ENCODE measurements at places on chromosomes 6 and 20. TPM values are rescaled to one million over a fixed set of nuclear protein-coding genes. Genes with fewer than 3 reads are reported as not detected.

The LPA gene
- not detected for total RNA-seq

The OXT gene
- not detected for total RNA-seq

The MAPK13 gene
- 8.2 TPM for total RNA-seq

GRCh38 chr20:19774135-19774933 is 16.3 kb downstream of the RIN2 start:
- DNase-seq = peak; percentile 65
- H3K27ac ChIP-seq = no peak overlapping the region
- no peaks in the 10 kb centered on the region for H3K27me3 ChIP-seq
- H3K4me1 ChIP-seq = peaks cover 6% of the 10 kb centered on the region

The TRMT6 gene
- 11.0 TPM for total RNA-seq

GRCh38 chr6:31541059-31541657 is 645 bp downstream of the DDX39B start:
- H3K36me3 ChIP-seq = peaks cover 17% of the 10 kb centered on the region
- H3K27me3 ChIP-seq = no peaks in the 10 kb centered on the region
- peak overlapping the region; percentile 85 for H3K27ac ChIP-seq
- DNase-seq = no peak
- peaks cover 27% of the 10 kb centered on the region for H3K4me1 ChIP-seq

The KIF3B gene
- 25.1 TPM for total RNA-seq

- H3K27me3 ChIP-seq = peaks cover 27% of the 10 kb centered on the region
- no peaks in the 10 kb centered on the region for H3K36me3 ChIP-seq
- H3K4me1 ChIP-seq = no peaks in the 10 kb centered on the region
Measured at GRCh38 chr6:31293343-31293742, 21.5 kb upstream of the HLA-C start.

- peaks cover 15% of the 10 kb centered on the region for H3K4me1 ChIP-seq
- DNase-seq = no peak
- no peaks in the 10 kb centered on the region for H3K27me3 ChIP-seq
- peaks cover 13% of the 10 kb centered on the region for H3K36me3 ChIP-seq
- peak overlapping the region; percentile 43 for H3K4me3 ChIP-seq
Measured at GRCh38 chr6:52284131-52284459, 447 bp downstream of the MCM3 start.

- no peaks in the 10 kb centered on the region for H3K27me3 ChIP-seq
- no peak overlapping the region for H3K27ac ChIP-seq
- DNase-seq = no peak
- no peak overlapping the region for H3K4me3 ChIP-seq
Measured at GRCh38 chr6:111533087-111533784, 50.2 kb upstream of the REV3L start.

DNA sequence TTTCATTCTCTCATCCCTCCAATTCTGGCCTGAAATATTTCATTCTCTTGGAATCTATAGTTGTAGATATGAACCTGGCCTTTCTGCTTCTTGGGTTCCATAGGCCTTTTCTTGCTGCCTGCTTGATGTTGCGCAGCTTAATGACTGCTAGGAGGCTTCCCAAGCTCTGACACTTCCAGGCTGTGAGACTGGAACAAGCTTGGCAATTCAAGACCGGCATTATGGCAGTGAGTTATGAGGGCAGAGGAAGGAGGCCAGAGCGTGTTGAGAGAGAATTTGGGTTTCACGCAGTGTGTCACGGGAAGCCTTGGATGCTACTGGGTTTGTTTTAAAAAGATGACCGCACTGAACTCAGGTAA is 948 bp upstream of the DNAJC5 start:
- DNase-seq = peak; percentile 9
- no peak overlapping the region for H3K4me3 ChIP-seq
- H3K4me1 ChIP-seq = peaks cover 14% of the 10 kb centered on the region
- H3K27me3 ChIP-seq = no peaks in the 10 kb centered on the region

The LRRC73 gene
- 0.58 TPM for total RNA-seq

DNA sequence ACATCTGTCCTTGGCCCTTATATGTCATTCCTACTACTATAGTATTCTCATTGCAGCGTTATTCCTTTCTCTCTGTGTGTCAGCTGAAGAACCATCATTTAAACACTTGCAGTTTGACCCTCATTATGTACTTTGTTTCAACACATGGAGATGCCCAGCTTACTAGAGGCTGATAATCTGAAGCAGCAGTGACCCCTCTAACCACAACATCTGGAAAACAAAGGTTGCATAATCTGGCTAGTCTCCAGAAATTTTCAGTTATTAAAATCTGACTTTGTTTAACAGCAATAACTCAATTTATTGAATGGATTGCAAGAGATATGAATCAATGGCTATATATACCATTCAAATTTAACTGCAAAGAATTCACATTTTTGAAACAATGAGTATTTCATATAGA is 6.6 kb upstream of the PHIP start:
- no peak overlapping the region for H3K4me3 ChIP-seq
- H3K27ac ChIP-seq = no peak overlapping the region
- DNase-seq = no peak

DNA sequence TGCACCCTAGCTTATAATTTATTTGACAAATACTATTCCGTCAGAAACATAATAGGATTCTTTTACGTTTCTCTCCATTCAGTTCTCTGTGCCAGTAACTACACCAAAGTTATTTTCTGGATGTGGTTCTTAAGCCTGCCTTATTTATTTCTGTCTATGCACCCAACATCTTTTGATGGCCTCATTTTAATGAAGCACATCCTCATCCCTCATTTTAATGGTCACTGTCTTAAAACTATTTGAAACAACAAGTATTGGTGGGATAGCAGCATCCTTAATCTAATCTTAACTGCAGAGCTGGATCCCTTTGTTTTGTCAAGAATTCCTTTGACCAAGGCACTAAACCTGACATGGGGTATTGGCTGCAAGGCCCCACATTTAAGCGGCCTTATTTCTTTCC is 11.0 kb downstream of the FAM135A start:
- H3K4me3 ChIP-seq = no peak overlapping the region
- no peak for DNase-seq
- H3K27me3 ChIP-seq = no peaks in the 10 kb centered on the region
- no peaks in the 10 kb centered on the region for H3K36me3 ChIP-seq
- H3K27ac ChIP-seq = no peak overlapping the region

DNA sequence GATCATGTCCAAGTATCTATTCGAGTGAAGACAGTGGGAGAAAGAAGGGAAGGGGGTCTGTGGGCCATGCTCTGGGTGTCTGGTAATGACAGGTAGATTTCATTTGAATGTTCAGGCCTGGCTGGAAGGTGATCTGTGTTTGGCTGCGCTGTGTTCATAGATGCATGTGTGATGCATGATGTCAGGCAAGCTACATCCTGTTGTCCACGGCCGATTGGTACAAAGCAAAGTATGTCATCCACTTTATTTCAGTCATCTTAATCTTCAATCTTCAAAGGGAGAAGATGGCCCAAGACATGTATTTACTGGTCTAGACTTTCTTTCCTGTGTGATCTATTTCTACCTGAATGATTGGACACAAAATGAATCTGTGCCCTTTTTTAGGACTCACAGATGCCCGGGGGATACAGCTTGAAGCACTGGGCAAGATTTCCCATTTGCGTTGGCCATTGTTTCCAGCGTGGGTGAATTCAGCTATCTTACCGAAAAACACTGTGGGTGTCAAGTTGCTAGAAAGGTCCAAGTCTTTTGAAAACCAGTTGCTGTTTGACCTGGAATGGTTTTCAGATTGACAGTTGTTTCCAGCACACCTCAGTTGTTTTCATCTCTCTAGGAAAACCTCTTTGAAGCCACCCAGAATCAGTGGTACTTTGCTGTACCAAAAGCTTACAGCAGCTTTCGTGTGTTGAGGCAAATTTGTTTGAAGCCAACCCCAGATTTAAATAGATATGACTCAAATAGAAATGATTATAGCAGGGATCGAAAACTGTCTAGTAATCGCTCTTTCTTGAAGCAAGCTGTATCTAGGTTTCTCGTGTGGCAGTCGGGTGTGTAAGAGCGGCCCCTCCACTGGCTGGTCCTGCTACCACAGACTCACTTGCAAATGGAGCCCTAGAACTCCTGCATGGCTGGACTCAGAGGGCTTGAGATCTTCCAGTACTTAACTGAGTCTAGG is 27.2 kb downstream of the DUSP22 start:
- no peaks in the 10 kb centered on the region for H3K27me3 ChIP-seq
- no peaks in the 10 kb centered on the region for H3K4me1 ChIP-seq
- no peak overlapping the region for H3K4me3 ChIP-seq
- H3K27ac ChIP-seq = no peak overlapping the region
- H3K36me3 ChIP-seq = no peaks in the 10 kb centered on the region
- no peak for DNase-seq

The DOK5 gene
- 5.7 TPM for total RNA-seq

GRCh38 chr6:169163411-169163901 is 90.2 kb downstream of the THBS2 start:
- H3K4me3 ChIP-seq = no peak overlapping the region
- no peaks in the 10 kb centered on the region for H3K27me3 ChIP-seq

The C6orf58 gene
- total RNA-seq = not detected

The BYSL gene
- total RNA-seq = 41.8 TPM

DNA sequence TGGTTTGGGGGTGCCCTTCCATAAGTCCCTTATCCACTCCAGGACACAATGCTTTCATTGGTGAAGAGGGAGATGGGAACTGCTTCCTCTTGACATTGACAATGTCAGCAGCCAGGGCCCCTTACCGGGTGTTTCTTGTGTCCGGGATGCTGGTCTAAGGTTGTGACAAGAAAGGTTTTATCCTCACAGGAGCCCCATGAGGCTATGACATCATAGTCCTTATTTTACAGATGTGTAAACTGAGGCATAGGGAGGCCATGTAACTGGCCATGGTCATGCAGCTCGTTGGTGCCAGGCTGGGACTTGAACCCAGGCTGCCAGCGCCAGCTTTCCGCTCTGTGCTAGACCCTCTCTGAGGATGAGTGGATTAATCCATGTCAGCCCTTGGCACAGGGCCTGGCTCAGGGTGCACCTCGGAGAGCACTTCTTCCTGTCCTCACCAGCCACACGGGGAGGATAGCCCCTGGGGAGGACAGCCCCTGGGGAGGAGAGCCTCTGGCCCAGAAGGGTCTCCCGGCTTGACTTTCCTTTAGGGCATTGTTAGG is 157.3 kb downstream of the SYCP2 start:
- DNase-seq = no peak
- H3K4me1 ChIP-seq = no peaks in the 10 kb centered on the region
- H3K4me3 ChIP-seq = no peak overlapping the region

GRCh38 chr6:27812805-27813492 is 99.2 kb downstream of the OR2B2 start:
- DNase-seq = no peak
- peaks cover 25% of the 10 kb centered on the region for H3K4me1 ChIP-seq
- H3K27me3 ChIP-seq = no peaks in the 10 kb centered on the region
- H3K4me3 ChIP-seq = no peak overlapping the region
- H3K36me3 ChIP-seq = no peaks in the 10 kb centered on the region

DNA sequence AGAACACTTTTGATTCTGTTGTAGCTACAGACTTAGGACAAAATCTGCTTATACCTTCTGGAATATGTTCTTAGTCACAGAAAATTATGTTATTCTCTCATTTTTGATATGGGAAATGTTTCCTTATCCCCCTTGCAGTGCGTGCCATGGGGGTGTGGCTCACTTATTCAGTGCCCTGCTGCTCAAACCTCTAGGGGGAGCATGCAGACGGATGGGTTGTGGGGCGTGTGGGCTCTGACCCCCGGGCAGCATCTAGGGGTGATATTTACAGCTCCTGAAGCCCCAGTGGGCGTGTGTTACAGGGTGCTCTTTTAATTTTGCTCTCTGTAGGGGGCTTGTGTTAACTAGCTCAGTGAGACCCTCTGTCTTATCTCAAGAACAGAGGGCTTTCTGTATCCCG is 61.3 kb upstream of the FERMT1 start:
- no peaks in the 10 kb centered on the region for H3K4me1 ChIP-seq
- H3K36me3 ChIP-seq = no peaks in the 10 kb centered on the region
- peaks cover 2% of the 10 kb centered on the region for H3K27me3 ChIP-seq

DNA sequence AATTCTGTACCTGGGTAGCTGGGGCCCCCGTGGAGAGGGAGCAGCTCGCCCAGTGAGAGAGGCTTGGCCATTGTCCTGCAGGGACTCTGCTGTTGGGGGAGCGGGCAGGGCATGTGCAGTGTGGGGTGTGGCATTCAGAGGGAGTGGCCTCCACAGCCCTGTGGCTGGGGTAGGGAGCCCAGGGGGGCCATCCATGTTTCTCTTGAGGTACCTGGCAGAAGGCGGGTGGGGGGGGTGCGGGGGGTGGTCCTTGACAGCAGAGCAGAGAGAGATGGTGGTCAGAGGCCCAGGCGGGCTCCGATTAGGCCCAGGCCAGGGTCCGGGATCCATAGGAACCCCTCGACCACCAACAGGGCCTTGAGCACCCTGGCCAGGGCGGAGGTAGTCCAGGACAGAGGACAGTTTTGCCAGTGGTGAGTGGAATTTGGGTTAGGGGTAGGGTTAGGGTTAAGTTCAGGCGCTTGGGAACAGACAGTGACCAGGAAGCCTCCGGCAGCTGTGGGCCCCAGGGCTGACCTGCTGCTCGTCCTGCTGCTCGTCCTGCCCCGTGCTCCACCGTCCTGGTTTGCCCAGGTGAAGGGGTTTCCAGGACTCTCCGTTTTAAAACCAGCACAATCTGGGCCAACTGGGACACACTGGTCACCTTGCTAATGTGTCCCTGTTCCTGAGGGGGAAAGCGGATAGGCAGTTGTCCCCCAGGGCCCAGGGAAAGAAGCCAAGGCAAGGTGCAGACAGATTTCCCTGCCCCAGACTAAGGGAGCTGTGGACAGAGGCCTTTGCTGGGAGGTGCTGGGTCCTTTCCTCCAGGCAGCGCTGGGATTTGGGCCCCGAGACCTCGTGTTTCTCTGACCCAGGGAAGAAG is 24.8 kb upstream of the MYT1 start:
- H3K27ac ChIP-seq = no peak overlapping the region
- no peak for DNase-seq
- no peaks in the 10 kb centered on the region for H3K27me3 ChIP-seq
- H3K4me1 ChIP-seq = no peaks in the 10 kb centered on the region
- no peak overlapping the region for H3K4me3 ChIP-seq

GRCh38 chr20:49666911-49667310 is 46.8 kb downstream of the B4GALT5 start:
- DNase-seq = no peak
- peaks cover 2% of the 10 kb centered on the region for H3K36me3 ChIP-seq
- peaks cover 13% of the 10 kb centered on the region for H3K4me1 ChIP-seq
- no peak overlapping the region for H3K4me3 ChIP-seq
- no peak overlapping the region for H3K27ac ChIP-seq

DNA sequence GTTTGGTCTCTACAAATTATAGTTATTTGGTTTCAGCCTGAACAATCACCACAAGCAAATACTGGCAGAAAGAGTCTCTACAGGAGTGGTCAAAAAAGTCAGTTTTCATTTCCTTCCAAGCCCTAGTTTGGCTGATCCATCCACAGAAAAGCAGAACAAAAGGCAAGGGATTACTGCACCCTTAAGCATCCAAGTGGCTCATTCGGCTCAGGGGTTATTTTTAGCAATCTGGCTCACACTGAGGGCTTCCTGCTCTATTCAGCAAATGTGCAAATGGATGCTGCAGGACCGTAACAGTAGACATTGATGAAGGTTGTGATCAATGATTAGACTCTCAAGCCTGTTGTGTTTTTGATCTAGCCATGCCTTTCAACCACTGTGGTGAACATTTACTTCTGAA is 62.2 kb upstream of the FABP7 start:
- no peaks in the 10 kb centered on the region for H3K4me1 ChIP-seq
- H3K4me3 ChIP-seq = no peak overlapping the region
- no peak overlapping the region for H3K27ac ChIP-seq
- peaks cover 3% of the 10 kb centered on the region for H3K27me3 ChIP-seq
- H3K36me3 ChIP-seq = no peaks in the 10 kb centered on the region

GRCh38 chr6:63459814-63460213 is 112.5 kb upstream of the LOC128125822 start:
- no peak overlapping the region for H3K27ac ChIP-seq
- H3K4me1 ChIP-seq = no peaks in the 10 kb centered on the region
- no peak overlapping the region for H3K4me3 ChIP-seq
- DNase-seq = no peak

GRCh38 chr6:166105341-166106075 is 62.1 kb downstream of the TBXT start:
- no peaks in the 10 kb centered on the region for H3K4me1 ChIP-seq
- H3K27ac ChIP-seq = no peak overlapping the region
- H3K36me3 ChIP-seq = no peaks in the 10 kb centered on the region
- no peak overlapping the region for H3K4me3 ChIP-seq

The GATA5 gene
- total RNA-seq = not detected

Data from endothelial cell of umbilical vein (primary cell).